ENCODE measurements at places on chromosomes 4 and X.
A peak's percentile ranks its signal among the peaks of the same experiment; 100 is the strongest.

DNA sequence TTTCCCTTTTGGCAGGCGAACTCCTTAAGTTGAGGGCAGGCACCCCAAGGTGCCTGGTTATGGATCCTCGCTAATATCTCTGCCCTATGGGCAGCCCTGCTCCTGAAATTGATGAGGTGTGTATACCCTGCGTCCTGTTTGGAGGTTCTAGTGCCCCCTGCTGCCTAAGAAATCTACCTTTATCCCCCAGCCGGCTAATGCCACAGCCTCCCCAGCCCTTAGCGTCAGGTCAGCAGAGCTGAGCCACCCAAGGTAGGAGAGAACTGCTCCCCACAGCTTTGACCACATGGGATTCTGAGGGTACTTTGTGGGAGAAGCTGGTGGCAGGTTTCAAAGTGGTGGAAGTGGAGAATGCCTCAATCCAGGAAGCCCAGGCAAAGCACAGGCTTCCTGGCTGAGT lies 50.8 kb downstream of the ANAPC4 start:
- no peak for DNase-seq

GRCh38 chrX:69995362-69996112 lies 54.2 kb downstream of the AWAT2 start:
- no peak for DNase-seq

- DNase-seq, result peak; percentile 41
Measured at GRCh38 chr4:99635601-99636000, 22.0 kb downstream of the C4orf54 start.

DNA sequence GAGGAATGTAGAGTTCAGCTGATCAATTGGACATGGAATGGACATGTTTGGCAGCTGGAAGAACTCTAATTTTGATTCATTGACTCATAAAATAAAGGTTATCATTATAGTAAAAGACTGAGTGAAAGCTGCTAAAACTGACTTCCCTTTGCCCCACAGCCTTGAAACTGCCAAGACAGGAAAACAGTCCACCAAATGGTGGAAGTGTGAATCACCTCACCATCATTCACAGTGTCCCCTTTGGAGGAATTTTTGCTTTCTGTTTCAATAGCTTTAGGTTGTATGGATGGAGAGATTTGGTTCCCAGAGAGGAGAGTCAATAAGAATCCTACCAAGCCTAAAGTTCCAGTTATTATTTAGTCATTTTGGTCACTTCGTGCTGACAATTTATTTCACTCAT lies 20.8 kb upstream of the FREM3 start:
- DNase-seq, result peak; percentile 46

DNA sequence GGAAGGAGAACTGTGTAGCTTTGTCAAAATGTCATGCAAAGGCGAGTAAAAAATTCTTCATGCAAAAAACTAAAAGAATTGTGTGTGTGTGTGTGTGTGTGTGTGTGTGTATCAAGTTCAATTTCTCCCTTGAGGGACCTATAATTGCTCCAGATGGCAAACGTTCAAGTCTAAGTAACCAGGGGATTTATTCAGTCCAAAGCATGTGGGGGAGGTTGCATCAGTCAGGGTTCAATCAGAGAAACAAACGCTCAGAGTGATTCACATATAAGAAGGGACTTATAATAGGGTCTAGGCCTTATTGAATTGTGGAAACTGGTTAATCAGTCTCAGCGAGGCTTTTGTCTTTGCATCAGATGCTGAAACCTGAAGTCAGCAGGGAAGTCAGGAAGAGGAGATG lies 5.0 kb downstream of the DCAF8L1 start:
- peak; percentile 33 for DNase-seq

- DNase-seq, result peak; percentile 3
Measured at GRCh38 chrX:24870143-24870542, 145.6 kb downstream of the ARX start.

DNA sequence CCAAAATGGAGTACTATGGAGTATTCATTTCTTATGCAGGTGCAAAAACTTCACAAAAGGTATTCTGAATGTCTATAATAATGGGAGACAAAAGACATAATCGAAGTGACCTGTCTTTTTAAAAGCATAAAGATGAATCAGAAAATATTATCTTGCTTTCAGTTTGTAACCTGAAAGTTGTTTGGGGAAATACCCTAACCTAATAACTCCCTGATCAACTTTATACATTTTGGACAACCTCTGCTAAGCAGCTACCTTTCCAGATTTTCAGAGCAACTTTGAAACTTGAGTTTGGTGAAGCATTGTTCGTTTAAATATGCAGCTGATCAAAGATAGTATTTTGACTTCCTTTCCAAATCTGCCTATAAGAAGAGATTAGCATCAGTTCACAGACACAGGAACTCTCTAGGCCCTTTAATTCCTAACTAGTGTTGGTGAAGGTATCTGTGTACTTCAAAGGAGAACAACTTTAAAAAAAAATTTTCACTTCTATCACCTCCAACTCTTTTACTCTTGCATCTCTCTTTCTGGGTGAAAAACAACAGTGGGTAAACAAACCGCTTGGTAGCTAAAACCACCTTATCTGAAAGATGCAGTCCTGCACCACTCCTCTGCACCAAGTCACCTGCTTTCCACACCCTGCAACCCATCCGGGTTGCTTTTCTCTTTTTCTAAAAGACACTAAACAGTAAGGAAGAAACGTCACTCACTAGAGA lies 26.5 kb downstream of the CD40LG start:
- no peak for DNase-seq

DNA sequence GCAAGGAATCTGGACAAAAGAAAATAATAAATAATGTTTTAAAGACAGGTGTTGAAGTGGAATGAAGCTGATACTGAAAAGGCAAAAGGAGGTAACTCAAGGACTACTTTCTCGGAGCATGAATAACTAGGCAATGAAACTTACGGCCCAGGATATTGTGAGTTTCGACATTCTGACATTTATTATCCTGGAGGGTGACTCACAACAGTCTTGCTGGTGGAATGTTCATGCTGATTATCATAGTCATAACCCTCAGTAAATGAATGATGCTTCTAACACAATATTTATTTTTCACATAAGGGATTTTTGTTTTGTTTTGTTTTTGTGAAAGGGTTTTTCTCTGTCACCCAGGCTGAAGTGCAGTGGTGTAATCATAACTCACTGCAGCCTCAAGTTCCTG lies 147.0 kb upstream of the HPGD start:
- peak; percentile 93 for DNase-seq

GRCh38 chr4:108888769-108889168 lies 125.9 kb upstream of the ETNPPL start:
- DNase-seq, result no peak

- peak; percentile 89 for DNase-seq
Measured at GRCh38 chr4:73603271-73603710, 16.9 kb downstream of the RASSF6 start.

- no peak for DNase-seq
Measured at GRCh38 chr4:150584111-150584915, 2.4 kb downstream of the MAB21L2 start.

DNA sequence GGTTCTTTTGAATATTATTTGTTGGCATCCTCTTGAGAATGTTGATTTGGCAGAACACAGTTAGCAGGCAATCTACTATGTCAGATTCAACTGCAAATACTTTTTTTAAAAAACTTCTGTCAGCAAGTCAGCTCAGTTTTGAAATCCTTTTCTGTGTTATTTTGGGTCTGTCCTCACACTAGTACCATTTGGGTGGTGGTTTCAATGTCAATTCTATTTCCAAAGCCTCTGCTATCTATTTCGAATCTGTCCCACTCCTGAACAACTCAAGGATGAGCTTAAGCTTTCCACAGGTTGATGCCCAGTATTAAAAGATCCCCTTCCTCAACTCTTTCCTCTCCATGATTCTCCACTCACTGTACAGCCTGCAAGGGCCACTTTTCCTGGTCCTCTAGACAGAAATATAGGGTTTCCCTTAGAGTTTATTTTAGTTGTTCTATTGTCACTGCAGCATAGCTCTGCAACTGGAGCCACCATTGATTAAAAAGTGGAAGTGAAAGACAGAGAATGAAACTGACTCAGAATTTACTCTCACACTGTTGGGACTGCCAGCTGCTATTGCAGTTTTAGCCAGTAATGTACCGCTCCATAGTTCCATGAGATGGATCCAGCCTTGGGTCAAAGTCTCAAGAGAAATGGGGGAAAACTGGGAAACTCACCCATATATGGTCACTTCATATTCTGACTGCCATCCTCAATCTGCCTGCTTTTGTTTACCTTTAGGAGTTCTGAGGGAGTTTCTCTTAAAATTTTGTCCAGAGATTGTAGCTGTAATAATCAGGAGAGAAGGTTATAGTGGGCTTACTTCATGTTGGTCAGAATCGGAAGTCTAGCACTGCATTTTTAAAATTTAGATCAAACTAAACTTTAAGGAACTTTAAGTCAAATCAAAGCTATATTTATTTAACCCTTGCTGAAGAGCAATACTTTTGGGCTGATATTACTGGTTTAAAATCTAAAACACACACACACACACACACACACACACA lies 14.6 kb downstream of the HDX start:
- no peak for DNase-seq

GRCh38 chrX:24448762-24449250 lies 16.3 kb upstream of the PDK3 start:
- no peak for DNase-seq

DNA sequence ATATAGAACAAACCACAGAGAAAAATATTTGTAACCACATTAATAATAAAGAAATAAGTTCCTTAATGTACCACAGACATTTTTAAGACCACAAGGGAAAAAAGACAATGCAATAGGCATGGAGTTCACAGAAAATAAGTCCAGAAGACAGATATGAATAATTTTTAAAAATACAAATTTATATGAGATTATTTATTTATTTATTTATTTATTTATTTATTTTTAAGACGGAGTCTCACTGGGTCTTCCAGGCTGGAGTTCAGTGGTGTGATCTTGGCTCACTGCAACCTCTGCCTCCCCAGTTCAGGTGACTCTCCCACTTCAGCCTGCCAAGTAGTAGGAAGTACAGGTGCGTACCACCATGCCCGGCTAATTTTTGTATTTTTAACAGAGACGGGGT lies 53.7 kb downstream of the THAP9 start:
- no peak for DNase-seq

DNA sequence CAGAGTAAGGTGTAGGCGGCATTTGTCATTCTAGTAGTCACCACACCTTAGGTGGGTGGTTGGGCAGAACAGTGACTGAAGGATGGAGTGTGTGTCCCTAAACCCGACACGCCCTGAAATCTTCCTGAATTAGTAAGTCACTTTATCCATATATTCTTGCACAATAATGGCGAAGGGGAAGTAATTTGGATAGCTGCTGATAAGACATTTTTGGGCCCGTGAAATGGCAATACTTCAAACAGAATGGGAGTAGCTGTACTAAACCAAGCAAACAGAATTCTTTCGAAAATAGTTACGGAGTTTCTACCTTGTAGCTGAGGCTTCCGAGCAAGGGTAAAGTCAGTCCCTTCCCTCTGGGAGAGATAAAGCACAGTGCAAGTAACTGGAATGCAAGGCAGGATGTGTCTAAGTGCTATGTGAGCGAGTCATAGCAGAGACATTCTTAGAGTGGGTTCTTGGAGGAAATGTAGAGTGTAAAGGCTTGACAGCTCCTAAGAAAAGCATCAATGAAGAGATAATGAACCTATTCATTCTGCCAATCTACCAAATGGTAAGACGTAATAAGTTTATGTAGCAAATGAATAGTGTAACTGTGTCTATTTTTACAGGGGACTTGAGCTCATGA lies 72.8 kb downstream of the CLCN5 start:
- peak; percentile 53 for DNase-seq

DNA sequence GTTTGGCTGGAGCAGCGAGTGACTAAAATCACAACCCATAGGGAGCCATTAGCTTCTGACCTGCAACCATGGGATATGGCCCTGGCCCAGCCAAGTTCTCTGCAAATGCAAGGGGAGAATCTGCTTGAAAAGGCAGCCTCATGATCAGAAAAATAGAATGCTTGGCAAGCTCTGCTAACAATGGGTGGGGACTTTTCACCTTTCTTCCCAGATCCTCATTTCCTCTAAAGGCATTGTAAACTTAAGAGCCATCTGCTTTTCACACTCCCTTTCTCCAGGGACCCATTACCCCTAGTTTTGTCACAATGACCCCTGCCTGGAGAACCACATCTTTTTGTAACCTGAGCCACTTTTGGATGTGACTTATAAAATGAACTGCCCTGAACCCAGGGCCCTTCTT lies 104.3 kb downstream of the PARM1 start:
- DNase-seq, result no peak

GRCh38 chr4:136935871-136936270 lies 596.4 kb downstream of the PCDH18 start:
- DNase-seq, result no peak

DNA sequence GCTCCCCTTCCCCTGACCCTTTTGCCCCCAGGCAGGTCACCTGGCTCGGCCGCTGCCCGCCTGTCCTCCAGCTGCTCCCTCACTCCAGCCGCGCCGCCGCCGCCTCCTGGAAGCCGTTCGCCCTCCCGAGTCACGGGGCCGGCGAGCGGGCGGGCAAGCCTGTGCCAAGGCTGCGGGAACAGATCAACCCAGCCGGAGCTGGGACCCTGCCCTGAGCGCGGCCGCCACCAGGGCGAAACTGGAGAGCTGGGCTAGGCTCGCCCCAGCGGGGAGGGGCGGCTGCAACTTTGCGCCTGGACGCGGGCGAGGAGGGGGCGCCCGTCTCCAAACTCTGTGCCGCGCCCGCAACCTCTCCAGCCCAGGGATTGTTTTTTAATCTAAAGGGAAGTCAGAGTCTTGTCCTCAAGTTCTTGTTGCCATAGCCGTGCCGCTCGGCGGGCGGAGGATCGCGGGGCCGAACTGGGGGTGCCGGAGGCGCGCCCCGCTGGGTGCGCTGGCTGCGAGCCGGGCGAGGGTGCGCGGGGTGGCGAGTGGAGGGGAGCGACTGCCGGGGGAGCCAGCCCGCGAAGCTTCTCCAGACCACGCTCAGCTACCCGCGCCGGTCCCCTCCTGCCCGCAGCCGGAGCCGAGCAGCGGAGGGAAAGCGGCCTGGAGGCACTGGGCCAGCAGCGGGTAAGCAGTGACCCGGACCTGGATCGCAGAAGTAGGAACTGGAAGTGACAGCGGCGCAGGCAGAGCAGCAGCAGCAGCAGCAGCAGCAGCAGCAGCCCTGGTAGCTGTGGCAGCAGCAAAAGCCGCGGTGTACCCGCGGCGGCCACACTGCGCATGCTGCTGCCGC lies 13.4 kb downstream of the ARHGEF6 start:
- DNase-seq, result peak; percentile 49

GRCh38 chr4:7981738-7982394 lies 42.2 kb upstream of the AFAP1 start:
- DNase-seq, result no peak

DNA sequence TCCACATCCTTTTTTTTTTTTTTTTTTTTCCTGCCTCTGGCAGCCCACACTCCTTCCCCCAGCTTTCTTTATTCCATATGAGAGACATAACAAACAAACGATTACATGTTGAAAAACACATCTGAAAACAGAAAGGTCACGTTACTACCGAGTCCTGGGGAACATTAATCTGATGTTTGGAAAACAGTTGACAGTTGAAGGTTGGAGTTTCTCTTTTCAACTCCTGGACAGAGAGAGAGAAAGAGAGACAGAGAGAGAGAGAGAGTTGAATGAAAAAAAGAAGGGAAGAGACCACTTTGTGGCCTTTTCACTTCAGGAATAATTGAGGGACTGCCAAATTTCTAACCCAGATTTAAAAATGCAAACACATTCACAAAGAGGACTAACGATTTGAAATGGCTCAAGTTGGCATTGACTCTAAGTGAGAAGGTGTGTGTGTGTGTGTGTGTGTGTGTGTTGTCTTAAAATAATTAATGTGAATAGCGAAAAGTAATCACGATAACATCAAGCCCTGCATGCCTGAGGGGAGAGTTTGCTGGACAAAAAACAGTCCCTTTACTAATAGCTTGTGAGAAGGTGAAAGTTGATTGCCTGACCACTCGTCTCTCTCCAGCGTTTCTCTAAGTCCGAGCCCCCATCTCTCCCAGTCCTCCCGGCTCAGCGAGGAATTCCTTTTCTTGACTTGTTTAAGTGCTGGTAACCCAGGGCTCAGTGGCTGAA lies 67.3 kb downstream of the FBXO8 start:
- no peak for DNase-seq
